Effector CD8-positive, alpha-beta T cell (primary cell): ENCODE measurements at places on chromosomes 11 and 22.

- no peak for DNase-seq
Measured at GRCh38 chr11:49208006-49208721, at the start of gene FOLH1. Gene FOLH1, minus strand, starts transcription at chr11:49208602. Its CDS starts 193 bp downstream, at chr11:49208409.

DNA sequence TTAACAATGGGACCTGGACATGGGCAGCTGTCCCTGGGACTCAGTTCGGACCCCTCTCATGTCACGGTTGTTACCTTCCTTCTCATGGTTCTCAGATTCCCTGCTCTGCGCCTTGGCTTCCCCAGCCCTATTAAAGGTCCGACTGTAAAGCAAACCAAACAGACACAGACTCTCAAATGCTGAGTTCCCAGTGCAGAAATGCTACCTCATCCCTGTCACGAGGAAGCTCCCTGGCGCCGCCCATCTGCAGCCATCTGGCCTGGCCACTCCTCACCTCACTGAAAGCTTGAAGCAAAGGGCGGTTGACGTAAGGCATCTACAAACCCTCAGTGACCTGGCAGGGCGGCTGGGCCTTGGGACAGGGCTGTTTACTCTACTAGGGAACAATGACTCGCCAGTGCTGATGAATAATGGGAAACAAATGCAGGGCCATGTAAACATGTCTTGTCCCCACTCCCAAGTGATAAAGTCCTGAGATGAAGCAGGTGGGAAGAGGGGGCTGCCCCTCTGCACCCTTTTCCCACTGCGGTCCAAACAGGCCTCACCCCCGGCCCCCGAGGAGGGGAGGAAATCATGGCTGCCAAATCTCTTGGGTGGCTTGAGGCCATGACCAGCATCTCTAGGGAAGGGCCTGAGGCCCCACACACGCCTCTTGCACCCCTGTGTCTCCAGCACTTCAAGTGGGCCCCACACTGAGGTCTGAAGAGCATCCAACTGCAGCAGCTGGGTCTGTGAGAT is 49.3 kb downstream of the SCUBE1 start:
- no peak for DNase-seq

- no peak for DNase-seq
Measured at GRCh38 chr11:108516125-108516524, 17.9 kb upstream of the POGLUT3 start.

DNA sequence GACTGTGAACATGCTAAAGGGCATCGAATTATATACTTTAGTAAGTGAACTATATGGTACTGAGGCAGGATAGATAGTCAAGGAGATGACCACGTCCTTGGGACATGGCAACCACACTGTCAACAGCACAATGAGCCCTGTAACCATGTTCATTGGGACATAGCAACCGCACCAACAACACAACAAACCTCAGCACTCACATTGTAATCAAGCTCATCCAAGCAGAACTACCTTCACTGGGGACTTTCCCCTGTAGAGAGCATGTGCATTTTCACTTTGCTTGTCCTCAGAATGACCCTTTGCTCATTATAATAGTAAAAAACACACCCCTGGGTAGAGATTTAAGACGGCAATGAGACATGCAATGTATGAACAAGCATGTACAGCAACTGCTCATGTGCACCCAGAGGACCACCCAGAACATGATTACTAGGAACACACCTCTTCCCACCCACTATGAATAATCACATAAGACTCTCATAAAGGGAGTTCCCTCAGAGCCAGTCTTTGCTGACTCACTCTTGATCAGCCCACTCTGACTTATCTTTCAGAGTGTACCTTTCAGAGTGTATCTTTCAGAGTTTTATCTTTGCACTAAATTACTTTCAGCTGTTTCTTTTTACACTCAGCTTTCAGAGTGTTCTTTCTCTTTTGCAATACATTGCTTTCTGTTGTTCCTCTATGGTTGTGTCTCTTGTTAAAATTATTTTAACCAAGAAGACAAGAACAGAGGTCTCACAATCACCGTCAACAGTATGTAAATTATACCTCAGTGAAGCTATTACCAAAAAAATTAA is 4.1 kb upstream of the PLAAT2 start:
- DNase-seq: peak; percentile 10

GRCh38 chr11:10567446-10567845 is 1.0 kb downstream of the LYVE1 start:
- DNase-seq: no peak

DNA sequence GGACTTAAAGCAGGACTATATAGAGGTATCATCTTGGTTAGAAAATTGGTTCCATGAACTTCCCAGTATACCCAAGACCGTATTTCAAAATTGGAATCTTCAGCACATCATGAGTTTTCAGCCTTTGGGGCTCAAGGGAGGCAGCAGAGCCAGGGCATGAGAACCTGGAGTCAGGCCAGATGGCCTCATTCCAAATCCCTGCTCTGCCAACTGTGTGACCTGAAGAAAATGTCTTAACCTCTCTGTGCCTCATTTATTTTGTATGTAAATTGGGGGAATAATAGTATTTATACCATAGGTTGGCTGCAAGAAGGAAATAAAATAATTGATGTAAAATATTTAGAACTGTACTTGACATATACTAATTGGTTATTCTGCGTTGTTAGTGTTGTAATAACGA is 987.6 kb downstream of the TBC1D22A start:
- no peak for DNase-seq

DNA sequence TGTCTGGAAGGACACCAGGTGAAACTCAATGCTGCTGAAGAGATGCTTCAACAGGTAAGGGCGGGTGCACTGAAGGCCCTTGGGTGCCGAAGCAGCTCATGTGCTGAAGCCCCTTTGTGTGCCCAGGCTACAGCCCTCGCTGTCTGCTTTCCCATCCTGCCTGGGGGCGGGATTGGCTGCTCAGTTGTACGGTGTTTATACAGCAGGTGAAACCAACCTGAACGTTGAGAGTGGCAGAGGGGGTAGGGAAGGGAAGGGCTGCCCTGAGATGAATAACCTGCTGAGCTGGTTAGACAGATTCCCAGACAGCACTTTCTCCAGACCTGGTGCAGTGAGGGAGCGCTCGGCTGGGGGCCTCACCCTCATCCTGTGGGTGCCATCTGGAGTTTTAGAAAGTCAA is 75.7 kb downstream of the CYB5R2 start:
- no peak for DNase-seq

DNA sequence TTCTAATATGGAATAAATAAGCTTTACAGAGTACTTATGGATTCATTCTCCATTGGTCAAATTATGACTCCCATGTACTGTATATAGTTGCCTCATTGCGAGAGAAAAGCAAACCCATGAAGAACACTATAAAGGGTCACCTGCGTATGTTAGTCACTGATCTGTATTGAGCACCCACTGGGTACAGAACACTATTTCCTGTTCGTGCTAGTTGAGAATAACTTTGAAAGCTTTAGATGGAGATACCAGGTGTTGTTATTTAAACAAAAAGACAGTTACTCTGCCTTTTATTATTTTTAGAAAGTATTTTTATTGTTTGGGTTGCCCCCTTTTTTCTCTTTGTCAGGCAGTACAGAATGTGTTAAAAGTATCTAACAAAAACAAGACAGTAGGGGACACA is 79.9 kb downstream of the DEUP1 start:
- no peak for DNase-seq

DNA sequence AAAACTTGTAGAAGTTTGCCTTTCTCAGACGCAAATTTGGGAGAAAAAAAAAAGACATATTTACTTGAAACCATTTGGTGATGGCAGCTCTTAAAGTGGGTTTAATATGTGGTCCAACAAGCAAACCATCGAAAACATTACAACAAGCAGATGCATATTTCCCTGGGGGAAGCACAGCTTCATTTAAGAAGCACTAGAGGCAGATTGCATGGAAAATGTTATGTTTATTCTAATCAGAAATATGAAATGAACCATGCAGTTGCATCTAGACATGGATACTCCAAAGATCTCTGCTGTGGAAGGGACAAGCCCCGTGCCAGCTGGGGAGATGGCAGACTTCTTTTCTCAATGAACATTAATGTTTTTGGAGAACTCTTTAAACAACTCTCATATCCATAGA is 57.4 kb upstream of the PARVA start:
- DNase-seq: no peak

- DNase-seq: no peak
Measured at GRCh38 chr11:120314861-120315260, 10.2 kb upstream of the TLCD5 start.

DNA sequence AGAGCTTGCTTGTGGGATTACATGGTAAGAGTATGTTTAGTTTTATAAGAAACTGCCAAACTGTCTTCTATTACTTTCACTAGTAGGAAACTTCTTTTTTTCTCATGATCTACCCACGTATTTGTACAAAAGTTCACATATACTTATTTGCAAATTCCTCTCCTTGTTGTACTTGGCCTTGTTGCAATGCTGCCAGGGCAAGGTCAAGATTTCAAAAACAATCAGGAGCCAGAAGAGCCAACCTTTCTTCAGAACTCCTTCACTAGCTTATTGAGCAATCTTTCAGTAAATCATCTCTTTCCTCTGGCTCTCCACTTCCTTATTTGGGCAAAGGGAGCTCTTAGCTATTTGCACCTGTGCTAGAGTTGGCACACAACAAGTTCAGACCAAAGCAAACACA is 9.7 kb downstream of the SRSF8 start:
- DNase-seq: no peak

GRCh38 chr11:6269994-6270393 is 10.4 kb downstream of the CCKBR start:
- no peak for DNase-seq

DNA sequence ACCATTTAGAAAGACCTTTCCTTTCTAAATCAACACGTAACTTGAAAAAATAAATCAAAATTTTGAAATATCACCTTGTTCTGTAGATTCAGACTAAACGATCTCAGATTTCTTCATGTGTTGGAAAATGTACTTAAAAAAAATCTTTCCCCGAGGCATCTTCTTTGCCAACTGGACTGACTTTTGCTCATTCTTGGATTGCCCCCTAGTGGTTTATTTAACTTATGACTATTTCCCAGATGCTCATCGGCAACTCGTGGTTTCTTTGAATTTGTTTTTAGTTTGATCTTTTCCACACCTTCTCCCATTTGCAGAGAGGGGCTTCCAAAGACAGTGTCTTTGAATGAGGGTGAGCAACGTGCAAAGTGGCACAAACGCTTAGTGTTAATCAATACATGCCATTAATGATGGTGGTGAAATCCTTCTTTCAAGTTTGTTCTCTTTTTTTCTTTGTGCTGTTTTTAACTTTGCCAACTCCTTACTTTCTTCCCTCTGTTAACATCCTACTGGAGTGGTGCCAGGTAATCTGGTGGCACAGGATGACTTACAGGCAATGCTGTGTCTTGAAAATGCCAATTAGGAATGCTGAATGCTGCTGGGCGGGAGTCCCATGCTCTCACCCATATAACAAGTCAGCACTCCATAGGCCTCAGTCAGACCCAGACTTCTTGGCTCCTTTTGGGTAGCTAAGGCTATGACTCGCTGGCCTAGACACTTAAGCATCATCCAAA is 18.3 kb downstream of the PRSS23 start:
- DNase-seq: no peak

- no peak for DNase-seq
Measured at GRCh38 chr11:32006799-32007388, 84.0 kb upstream of the RCN1 start.

GRCh38 chr11:122155765-122156527 is 39.9 kb upstream of the BLID start:
- no peak for DNase-seq

- no peak for DNase-seq
Measured at GRCh38 chr11:79066456-79067351, 374.1 kb downstream of the TENM4 start.

- DNase-seq: no peak
Measured at GRCh38 chr22:23583836-23584235, 3.7 kb upstream of the IGLL1 start.

DNA sequence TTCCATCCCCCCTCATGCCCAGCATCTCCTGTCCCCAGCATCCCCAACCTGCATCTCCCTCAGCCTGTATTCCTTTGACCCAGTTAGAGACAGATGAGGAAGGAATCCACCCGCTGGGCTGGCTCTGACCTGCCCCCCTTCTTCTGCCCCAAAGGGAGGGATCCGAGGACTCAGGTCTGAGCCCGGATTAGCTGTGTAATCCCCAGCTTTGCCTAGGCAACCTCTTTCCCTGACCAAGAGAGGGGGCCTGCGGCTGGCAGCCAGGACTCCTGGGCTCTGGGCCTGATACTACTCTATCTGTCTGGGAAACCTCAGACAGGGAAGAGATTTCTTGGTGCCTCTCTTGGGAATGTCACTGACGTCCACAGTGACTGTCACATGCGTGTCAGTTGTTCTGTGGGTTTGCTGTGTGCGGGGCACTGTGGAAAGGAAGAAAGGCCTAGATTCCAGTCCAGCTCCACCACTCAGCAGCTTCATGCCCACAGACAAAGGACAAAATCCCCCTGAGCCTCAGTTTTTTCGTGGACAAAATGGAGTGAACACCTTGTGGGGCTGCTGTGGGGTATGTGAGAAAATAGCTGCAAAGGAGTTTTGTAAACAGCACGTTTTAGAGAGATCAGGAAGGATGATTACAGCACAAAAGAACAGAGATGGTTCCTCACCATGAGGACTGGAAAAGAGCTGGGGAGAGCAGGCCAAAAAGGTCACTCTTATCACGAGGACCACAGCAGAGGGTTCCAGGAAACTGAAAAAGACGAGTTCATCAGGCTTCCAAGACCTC is 1.3 kb upstream of the NDUFV1 start:
- DNase-seq: no peak

- no peak for DNase-seq
Measured at GRCh38 chr11:45149483-45150056, 3.1 kb downstream of the PRDM11 start.

GRCh38 chr22:21593406-21594232 is 26.1 kb downstream of the UBE2L3 start:
- DNase-seq: no peak

DNA sequence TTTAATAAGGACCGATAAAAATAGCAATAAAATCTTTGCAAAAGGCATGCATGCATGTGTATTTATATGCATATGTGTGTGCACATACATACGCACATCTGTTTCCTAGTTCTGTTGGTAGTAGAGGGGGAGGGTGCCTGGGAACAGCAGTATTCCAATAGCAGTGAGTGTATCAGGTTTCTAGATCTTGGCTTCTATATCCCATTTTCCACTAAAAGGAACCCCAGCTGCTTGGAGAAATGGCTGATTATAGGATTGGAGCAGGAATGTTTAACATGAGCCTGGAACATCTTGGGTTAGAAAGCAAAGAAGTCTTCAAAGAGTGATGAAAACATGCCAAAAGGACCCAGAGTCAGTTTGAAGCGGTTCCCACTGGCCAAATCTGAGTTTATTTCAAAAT is 21.0 kb downstream of the TNRC6B start:
- DNase-seq: no peak

DNA sequence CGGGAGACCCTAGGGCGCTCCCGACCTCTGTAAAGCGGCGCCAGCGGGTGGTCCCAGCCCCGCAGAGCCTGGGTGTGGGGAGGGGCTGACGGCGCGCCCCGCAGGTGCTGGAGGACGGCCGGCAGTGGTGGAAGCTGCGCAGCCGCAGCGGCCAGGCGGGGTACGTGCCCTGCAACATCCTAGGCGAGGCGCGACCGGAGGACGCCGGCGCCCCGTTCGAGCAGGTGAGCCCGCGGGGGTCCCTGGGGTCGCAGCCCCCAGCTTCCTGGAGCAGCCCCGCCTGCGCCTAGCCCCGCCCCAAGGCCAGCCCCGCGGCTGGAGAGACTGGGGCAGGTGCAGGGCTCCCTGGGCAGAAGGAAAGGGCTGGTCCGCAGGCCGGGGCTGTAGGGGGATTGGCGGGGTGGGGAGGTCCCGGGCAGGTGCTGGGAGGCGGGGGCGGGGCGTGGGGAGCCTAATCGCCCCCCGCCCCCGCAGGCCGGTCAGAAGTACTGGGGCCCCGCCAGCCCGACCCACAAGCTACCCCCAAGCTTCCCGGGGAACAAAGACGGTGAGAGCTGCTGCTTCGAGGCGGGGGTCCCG is 19.7 kb downstream of the EPS8L2 start:
- DNase-seq: no peak
